ENCODE measurements at places on chromosomes 2 and 18.

- no peak for DNase-seq
These were observed 32.3 kb downstream of the STEAP3 start for GRCh38 chr2:119255760-119256581.

GRCh38 chr2:83851066-83851465 is 608.0 kb downstream of the SUCLG1 start:
- no peak for DNase-seq

GRCh38 chr2:26770986-26771586 is 7.0 kb downstream of the SLC35F6 start:
- no peak for DNase-seq

GRCh38 chr18:44117821-44118220 is 562.9 kb upstream of the SETBP1 start:
- no peak for DNase-seq

DNA sequence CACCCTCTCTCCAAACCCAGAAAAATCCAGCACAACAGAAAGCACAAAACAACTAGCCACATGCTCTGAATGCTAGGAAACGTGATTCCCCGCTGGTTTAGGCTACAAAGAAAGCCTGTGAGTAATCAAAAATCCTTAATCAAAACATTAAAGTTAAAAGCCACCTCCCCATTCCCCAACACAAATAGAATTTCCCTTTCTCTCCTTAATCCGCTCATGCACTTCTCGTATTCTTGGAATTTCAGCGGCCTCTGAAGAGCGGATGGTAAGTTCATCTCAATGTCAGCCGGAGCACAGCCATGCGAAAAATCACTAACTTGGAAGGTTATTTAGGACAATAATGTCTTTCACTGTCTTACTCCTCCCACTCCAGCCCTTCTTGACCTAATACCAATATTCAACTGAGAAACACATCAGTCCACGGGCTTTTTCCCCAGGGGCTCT is 126.7 kb downstream of the OSBPL1A start:
- no peak for DNase-seq

DNA sequence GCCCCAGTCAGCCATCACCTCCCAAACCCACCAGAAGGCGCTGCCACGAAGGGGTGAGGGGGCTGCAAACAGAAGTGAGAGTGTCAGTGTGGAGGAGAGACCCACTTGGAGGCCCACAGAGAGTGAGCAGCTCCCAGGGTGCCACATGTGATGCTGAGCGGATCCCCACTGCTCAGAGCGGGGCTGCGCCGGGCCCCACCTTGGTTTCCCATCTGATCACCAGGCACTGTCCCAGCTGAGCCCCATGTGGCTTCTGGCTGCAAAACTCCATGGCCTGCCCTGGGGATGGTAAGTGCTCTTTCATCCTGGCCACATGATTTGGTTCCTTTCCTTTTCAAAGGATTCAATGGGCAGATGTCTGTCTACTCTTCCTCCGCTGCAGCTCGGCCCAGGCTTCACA is 23.8 kb downstream of the SNORC start:
- DNase-seq: no peak

GRCh38 chr2:111669928-111670695 is 213.9 kb downstream of the ANAPC1 start:
- no peak for DNase-seq

DNA sequence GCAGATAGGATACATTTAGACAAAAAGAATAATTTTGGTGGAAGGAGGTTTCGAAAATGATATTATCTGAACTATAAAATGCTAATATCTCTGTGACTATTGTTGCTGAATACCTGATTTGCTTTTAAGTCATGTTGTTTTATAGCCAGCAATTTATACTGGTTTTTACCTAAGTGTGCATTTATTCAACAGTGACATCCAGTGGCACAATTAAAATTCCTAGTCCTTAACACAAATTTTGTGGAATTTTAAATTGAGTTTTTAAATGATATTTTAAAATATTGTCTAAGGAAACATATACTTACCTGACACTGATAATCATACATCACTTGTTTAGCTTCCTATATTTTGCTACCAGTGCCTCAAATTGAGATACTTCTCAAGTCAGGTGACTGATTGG is 144.8 kb downstream of the ARHGAP28 start:
- DNase-seq: no peak

DNA sequence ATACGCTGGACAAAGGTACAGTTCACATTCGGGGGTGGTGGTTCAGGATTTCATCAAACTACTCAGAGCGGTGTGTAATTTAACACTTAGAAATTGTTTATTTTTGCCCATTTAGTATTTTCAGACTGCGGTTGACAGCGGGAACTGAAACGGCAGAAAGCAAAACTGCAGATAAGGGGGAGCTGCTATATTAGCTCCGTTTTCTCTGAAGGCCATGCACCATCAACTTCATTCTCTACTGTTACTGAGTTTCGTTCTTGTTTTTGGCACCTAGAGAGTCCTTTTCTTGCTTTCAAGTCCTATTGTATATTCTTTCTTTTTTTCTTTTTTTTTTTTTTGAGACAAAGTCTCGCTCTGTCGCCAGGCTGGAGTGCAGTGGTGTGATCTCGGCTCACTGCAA is 121.5 kb upstream of the SP3 start:
- no peak for DNase-seq

DNA sequence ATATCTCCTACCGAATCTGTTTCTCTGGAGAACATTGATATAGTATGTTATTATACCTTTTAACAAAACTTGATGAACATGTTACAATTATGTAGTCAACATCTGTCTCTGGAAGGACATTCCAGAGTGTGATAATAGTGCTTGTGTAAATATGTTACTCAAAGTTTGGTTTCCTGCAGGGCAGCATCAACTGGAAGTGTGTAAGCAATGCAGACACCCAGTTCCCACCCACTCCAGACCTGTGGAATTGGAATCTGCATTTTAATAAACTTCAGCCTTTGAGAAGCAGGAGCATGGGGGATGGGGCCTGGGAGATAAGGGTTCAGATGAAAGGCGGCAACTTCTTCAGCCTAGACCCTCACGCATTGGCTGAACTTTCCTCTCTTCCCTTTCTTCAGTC is 398.9 kb downstream of the RND3 start:
- no peak for DNase-seq

- no peak for DNase-seq
These were observed 565.1 kb downstream of the PIK3C3 start for GRCh38 chr18:42520138-42520537.

GRCh38 chr2:120875431-120875830 is 139.8 kb downstream of the GLI2 start:
- DNase-seq: no peak

- DNase-seq: no peak
These were observed 450.1 kb upstream of the PKDCC start for GRCh38 chr2:41597680-41598079.

GRCh38 chr2:38672445-38673391 is 6.8 kb downstream of the GALM start:
- no peak for DNase-seq

DNA sequence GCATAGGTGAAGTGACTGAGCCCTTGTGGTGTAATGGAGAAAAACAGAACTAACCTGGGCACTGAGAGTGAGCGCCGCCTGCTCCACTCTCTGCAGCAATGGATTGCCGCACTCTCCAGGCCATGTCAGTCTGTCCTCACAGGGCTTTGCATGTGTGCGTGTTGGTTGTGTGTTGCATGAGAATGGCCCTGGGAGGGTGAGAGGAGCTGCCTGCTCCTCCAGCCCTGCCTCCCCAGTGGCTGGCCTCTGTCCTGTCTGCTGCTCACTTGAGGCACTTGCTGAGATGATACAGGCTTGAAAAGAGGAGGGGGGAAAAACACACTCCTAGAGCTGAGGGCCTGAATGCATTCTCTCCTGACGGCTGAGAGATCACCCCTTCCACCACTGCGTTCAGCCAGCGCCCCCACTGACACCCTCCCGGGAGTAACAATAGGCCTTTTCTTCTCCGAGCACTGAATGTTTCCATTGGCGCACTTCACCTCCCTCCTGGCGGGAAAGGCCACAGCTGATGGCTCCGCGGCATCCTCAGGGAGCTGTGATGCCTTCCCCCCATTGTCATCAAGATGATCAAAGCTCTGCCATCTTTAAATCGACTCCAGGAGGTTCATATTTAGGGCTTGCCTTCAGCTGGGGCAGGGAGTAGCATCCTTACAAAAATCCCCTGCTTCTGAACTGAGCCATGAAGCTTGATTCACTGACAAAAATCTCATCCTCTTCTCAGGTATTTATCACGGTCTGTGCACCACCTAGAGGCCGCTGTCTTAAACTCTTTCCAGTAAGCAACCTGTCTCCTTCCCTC is 49.9 kb upstream of the DAPL1 start:
- no peak for DNase-seq

GRCh38 chr2:166802475-166802874 is 85.8 kb upstream of the XIRP2 start:
- no peak for DNase-seq

- DNase-seq: no peak
These were observed 65.8 kb downstream of the DCDC2C start for GRCh38 chr2:3768960-3769765.

DNA sequence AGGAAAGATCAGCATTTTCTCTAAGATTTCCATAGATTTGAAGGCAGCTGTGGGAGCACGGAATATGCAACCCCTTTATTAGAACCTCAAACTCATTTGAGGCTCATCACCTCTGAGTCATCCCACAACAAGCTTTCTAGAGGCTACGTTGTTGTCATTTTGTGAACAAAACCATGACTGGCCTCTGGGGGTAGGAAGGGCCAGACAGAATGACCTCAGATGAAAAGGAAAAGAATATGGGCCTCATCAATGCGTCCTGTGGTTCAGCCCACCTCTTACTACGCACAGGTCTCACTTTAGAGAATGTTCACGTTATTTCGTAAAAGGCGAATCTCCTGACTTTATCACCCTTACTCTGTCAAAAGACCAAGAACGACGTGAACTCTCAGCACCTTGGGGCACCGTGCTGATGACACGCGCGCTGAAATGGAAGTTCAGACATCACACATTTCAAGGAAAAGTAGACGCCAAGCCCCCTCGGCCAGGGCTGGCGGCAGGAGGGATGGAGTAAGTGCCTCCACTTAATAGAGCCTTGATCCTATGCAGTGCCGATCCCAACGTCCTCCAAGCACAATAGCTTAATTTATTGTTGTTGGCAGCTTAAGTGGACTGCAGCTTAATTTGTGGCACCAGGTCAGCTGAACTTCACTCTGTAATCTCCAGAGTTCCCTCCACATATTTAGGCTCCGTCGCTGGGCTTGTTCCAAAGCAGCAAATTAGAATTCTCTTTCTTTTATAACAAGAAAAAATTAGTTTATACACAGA is 208.3 kb downstream of the EIPR1 start:
- DNase-seq: no peak

GRCh38 chr2:45498661-45499550 is 112.2 kb downstream of the SRBD1 start:
- no peak for DNase-seq

DNA sequence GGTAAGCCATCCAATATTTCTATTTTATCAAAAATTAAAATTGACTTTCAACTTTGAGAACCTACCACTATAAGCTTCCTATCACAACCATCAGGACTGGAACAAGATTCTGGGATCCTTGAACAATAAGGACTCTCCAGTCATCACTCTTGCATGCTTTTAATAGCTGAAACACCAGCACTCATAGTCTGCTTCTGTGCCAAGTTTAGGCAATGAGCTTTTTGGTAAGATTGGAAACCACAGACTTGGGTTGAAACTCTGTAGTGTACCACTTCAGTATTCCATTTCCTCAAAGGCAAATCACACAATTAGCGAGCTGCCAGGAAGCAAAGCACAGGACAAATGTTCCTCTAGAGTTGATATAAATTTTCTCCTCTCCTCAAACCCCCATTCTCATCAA is 1065.8 kb upstream of the SLC39A10 start:
- no peak for DNase-seq

GRCh38 chr2:54423213-54423612 is 32.9 kb upstream of the SPTBN1 start:
- DNase-seq: no peak

DNA sequence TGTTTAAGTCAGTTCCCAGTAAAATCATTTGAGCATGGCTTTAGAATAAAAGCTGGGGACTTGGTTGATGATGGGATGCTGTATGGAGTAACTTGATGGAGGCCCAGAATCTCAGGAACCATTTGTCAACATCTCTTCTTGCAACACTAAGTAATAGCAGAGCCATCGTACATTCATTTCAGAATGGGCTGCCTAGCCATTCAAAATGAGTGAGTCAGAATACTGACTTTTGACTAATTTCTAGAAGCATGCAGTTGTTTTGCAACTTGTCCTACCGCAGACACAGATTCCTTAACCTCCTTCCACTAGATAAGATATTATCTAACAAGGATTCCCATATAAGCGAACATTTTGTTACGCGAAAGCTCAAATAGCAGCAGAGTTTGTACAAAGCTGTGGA is 229.5 kb downstream of the CNTNAP5 start:
- DNase-seq: no peak

DNA sequence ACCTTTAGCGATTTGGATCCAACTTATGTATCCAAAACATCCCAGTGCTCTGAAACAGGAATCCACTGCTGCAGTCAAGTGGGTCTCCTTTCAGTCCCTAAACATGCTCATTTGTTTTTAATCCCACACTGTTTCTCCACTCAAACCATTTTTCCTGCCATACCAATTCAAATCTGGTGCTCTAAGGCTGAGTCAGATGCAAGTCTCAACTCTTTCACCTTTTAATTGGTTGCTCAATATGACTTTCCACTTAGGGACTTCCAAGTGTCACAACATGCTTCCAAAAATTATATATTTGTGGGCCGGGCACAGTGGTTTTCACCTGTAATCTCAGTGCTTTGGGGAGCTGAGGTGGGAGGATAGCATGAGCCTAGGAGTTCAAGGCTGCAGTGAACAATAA is 113.4 kb upstream of the TANK start:
- no peak for DNase-seq

DNA sequence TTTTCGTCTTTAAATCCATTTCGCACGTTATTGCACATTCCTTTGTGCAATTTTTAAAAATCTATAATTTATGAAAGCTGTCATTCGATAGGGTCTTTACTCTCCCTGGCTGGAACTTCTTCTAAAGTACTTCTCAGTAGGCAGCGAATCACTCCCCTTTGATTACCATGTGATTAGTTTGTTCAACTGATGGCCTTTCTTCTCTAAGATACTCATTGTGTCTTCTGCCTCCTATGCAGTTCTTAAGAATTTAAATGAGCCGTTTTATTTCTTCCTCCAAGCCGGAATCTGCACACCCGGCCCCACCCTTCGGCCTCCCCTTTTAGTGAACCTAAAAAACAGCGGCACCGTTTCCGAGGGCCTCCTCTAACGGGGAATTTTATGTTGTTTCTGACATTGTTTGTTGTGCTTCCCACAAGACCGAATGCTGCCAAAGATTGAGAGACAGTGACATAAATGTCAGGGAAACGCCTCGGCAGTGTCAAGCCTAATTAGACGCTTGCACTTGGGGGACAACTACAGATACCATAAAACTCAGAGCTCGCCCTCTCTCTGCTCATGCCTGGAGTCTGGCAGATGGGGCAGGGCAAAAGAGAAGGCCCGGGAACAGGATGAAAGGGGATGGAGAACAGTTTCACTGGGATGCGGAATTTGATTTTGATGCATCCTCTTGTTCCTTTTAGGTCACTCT is 255.3 kb downstream of the BCL11A start:
- no peak for DNase-seq
